ENCODE measurements at places on chromosomes 6 and 20.

GRCh38 chr6:98033617-98034016 lies 750.6 kb upstream of the MMS22L start:
- DNase-seq = no peak

GRCh38 chr20:32443386-32443974 lies 85.3 kb downstream of the ASXL1 start:
- DNase-seq = no peak

GRCh38 chr6:16852671-16853070 lies 91.4 kb upstream of the ATXN1 start:
- no peak for DNase-seq

GRCh38 chr20:3811467-3812258 lies 8.7 kb upstream of the AP5S1 start:
- peak; percentile 99 for DNase-seq

- peak; percentile 38 for DNase-seq
These were observed 31.6 kb upstream of the PNRC1 start for GRCh38 chr6:89048985-89049384.

- DNase-seq = no peak
These were observed 1.5 kb downstream of the ADA start for GRCh38 chr20:44649976-44650375.
